AG04450 (cell line): ENCODE measurements at places on chromosomes 3 and 15.

DNA sequence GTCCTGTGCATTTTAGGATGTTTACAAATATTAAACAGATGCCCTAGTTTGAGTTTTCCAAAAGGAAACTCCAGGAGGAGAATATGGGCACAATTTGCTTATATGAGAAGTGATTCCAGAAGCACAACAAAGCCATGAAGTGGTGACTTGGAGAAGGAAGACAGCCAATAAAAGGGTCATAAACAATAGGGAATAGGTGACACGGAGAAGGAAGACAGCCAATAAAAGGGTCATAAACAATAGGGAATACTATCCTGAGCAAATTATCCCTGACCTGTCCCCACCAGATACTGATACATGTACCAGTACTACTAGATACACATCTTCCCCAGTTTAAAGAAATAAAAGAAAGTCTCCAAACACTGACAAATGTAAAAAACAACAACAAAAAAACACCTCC, 663.6 kb downstream of the GBE1 start:
- no peak for DNase-seq

DNA sequence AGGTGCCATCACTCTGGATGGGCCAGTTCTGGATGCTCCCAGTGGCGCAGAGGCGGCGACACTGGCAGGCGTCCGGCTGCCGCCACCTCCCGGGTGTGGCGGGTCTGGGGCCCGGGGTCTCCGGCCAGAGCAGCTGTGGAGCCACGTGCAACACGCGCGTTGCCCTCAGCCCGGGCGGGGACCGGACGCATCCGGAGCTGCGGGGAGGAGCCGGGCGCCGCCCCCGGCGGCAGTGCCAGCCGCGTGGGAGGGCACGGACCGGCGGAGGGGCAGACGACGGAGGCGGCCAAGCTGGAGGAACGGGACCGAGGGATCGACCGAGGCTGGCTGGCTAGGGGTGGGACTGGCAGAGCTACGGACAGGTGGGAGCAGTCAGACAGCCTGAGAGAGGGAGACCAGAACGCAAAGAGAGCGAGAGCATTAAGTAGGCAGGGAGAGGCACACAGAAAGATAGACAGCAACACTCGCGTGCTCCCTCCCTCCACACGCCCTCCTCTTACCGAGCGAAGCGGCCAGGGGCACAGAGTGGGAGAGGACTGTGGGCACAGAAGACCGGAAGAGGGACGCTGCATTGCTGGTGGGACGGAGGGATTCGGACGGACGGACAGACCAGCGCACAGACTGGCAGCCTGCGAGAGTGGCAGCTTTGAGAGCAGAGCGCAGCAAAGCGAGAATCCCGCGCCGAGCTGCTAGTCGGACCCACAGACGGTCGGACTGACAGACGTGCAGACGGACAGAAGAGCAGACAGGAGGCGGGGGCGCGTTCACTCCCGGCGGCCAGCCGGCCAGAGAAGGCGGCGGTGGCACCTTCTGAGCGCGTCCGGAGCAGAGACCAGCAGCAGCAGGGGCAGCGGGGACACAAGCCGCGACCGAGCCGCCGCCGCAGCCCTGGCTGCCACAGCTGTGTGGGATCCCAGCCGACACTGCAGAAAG, at the start of gene ARPP21:
TSS of gene ARPP21 (plus strand) at position 272 of the 933 bp plus-strand sequence. CDS start 42,227 bp downstream, outside the sequence.
- DNase-seq: no peak

- DNase-seq: no peak
Observed at GRCh38 chr3:13762906-13763305, 117.0 kb downstream of the WNT7A start.

- DNase-seq: no peak
Observed at GRCh38 chr3:29610781-29611180, 329.9 kb downstream of the RBMS3 start.

DNA sequence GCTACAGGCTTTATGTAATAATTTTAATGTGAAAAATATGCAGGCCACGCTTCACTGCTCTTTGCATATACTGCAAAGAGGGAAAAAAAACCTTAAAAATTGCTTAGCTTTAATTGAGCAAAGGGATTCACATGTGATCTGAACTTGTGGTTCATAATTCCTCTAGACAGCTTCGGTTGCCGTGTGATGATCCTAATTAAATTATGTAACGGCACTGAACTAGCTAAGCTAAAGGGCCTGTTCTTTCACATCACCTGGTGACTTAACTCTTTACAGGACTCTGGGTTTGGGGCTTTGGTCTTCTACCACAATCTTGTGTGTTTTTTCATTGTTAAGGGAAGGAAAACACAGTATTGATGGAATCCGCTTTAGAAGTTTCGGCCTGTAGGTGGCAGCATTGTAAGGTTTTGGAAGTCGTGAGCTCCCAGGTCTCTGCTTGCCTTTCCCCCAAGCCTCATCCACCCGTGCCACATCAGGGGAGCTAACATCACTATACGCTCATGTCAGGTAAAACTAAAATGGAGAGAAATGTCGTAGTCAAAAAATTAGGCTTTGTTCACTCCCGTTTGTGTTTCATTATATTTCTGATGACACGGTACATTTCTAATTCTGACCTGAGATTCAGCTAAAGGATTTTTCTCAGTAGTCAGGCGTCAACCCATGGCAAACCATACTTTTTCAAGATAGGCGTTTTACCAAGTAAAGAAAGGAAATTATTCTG, 205.6 kb upstream of the DPH6 start:
- peak; percentile 51 for DNase-seq

DNA sequence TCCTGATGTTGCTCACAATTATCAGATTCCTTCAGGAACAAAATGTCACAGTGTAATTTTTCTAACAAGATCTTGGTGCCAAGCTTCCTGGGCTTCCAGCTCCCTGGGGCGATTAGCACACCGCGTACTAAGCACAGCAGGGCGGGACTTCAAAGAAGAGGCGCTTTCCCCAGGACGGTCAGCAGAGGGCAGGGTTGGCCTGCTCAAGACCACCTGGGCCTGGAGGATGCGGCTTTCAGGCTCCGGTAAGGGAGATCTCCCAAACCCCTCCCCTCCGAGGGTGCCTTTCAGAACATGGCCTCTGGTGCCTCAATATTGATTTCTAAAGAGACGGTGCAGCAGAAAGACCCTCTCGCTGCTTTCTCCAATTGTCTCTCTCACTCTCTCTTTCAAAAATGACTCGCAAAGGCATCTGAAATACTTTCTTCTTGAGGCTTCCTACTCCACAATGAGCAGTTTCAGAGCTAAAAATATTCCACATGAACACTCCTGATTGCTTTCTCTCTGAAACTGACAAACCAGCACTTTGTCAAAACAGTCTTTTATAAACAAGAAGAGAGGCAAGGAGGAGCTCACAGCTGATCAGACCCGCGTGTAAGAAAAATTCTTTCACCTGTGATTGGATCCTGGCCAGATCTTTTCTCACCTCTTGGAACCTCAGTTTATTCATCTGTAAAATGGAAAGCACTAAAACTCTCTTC, 154.0 kb downstream of the ADAMTS9 start:
- peak; percentile 80 for DNase-seq

GRCh38 chr3:50415816-50416215, 56.5 kb upstream of the TMEM115 start:
- no peak for DNase-seq

DNA sequence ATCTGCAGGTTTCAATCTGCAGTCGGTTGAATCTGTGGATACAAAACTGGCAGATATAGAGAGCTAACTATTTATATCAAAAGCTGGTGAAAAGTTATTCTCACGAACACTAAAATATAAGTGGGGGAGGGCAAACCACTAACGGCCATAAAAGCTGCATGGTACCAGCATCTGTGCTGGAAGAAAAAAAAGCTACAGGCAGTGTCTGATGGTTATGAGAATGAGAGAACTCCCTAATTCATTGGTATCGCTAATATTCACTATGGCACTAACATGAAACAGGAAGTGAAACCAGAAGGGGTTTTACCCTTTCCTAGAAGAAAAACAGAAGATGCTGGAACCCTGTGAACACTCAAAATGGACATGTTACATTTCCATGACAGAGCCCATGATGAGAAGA, 15.9 kb downstream of the CEP70 start:
- no peak for DNase-seq

DNA sequence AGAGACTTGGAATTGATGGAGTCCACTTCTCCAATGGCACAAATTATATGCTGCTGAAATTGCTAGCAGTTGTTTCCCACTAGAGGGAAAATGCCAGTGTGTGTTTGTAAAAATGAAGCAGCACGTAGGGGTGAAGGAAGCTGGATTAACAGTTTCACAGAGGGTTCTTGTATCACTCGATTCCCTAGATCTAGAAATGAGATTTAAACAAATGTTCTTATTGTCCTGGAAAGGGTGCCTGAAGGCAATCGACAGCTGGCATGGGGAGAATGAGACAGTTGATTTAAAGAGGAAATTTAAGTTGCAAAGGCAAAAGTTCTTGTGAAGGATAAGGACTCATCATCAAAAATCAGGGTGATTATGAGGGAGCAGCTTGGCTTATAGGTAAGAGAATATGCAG, 234.8 kb upstream of the ARPP21 start:
- no peak for DNase-seq

- peak; percentile 27 for DNase-seq
Observed at GRCh38 chr3:99023590-99024192, 122.2 kb upstream of the DCBLD2 start.

DNA sequence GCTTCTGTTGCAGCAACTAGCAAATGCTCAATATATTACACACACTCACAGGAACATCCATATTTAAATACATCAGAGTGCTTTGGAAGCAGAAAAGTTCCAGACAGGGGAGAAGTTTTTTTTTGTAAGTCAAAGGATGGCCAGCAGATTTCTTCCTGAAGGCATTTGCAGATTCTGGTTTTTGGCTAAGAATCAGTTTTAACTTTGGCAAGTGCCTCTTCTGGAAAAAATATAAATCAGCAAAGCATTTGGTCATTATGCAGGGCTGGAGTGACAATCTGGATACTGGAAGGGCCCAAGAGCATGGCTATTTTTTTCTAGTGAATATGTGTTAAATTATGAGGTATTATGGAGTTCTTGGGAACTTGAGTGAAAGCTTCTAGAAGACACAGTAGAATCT, 495.3 kb upstream of the ARPP21 start:
- DNase-seq: no peak

DNA sequence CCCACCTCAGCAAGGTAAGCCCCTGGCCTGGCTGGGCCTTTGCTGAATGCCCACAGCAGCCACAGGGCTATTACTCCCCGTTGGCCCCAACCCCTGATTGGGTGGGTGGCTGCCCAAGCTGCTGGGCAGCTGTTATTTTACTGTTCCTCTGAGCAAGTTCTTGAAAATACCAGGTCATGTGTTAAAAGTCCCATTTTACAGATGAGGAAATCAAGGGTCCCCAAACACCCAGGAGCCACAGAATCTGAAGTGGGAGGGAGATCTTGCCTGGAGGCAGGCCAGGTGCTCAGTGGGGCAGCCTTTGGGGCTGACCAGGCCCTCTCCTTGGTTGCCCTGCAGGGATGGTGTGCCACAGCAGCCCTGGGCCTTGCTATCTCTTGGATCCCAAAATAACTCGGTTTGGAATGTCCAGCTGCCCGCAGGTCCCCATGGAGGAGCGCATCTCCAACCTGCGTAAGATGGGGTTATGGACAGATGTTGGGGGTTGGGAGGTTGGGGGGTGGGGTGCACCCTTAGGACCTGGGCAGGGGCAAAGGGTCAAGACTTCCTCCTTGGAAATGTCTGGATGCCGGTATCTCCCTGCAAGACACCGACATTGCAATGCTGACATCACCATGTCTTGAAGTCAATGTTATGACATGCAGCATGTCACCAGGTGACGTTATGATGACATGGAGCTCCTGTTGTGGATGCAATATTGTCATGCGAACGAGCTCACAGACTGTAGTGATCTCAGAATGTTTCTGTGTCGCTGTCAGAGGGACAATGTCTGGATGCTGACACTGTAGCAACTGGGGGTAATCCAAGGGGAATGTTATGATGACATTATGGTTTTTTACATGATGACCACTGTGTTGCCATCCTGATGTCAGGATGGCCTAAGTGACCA, 13.3 kb upstream of the CSPG4 start:
- no peak for DNase-seq

- DNase-seq: no peak
Observed at GRCh38 chr3:15462451-15462850, 35.1 kb downstream of the EAF1 start.

GRCh38 chr15:89395996-89396395, 61.4 kb upstream of the POLG start:
- DNase-seq: no peak

DNA sequence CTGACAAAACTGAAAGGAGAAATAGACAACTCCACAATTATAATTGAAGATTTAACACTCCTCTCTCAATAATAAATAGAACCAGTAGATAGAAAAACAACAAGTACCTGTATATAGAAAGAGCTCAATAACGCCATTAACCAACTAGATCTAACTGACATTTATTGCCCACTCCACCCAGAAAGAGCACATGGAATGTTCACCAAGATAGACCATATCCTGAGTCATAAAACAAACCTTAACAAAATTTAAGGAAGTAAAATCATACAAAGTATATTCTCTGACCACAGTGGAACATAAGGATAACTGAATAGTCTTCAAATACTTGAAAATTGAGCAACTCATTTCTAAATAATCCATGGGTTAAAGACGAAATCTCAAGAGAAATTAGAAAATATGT, 25.1 kb downstream of the KBTBD12 start:
- no peak for DNase-seq

GRCh38 chr3:102025606-102026270, 176.4 kb downstream of the NFKBIZ start:
- no peak for DNase-seq

DNA sequence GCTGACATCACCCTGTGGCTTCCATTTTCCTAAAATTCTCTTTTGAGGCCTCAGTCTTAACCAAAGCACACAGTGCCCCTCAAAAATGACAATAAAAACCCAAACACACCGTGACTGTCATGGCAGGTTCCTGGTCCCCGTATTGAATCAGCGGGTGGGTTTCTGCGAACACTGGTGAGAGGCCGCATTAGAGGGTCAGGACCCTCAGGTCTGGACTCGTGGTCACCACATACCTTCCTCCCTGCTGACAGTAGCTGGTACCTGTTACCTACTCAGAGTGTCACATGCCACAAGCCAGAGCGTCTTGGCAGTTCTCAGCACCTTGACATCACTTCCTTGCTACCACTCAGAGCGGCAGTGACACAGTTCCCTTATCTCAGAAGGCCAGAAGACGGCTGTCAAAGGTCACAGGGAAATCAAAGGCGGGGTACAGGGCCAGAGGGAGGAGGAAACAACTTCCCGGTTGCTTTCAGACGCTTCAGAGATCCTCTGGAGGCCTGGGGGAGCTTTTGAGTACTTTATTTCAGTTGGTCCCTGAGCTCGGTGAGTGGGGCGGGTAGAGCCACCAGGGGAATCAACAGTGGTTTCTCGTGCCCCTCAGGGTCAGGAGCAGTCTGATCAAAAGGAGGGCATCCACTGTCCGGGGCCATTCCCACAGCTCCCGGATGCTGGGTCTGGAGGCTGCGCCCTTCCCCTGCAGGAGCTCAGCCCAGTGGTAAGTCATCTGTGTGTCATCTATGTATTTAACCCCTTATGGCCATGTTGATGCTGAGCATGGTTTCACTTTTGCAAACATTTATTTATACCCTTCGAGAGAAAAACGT, at the start of the genes CCR5AS and CCRL2:
TSS of gene CCR5AS (minus strand) at position 279 of the 824 bp plus-strand sequence.
TSS of gene CCRL2 (plus strand) at position 472 of the 824 bp plus-strand sequence. CDS start 821 bp downstream, outside the sequence.
- DNase-seq: no peak

DNA sequence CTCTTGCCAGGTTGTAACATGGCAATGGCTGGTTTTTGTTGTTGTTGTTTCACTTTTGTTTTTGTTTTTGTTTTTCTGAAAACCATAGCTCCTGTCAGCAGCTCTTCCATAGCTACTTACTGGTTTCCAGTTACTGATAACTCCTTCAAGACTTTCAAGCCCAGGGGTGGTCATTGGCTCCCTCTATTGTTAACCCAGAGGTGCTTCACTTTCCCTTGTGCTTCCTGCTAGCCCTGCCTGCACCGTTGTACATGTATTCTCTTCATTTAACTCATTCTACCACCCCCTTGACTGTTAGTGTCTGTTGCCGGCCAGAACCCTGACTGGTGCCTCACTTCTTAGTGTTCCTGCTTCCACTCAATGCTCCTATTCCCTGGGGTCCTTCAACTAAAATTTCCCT, 4.2 kb upstream of the TRAT1 start:
- DNase-seq: no peak

- DNase-seq: no peak
Observed at GRCh38 chr3:24526640-24527212, 32.1 kb upstream of the THRB start.
